HS-5 (cell line): ENCODE measurements at places on chromosomes 3 and 15.

GRCh38 chr3:72463083-72463482 lies 385.2 kb downstream of the SHQ1 start:
- DNase-seq: no peak

- DNase-seq: no peak
These were observed 35.8 kb downstream of the MYO9A start for GRCh38 chr15:72082176-72082575.

GRCh38 chr15:60254416-60254815 lies 143.4 kb downstream of the ANXA2 start:
- DNase-seq: no peak

GRCh38 chr3:58580826-58581327 lies 3.7 kb upstream of the FAM107A start:
- DNase-seq: no peak

DNA sequence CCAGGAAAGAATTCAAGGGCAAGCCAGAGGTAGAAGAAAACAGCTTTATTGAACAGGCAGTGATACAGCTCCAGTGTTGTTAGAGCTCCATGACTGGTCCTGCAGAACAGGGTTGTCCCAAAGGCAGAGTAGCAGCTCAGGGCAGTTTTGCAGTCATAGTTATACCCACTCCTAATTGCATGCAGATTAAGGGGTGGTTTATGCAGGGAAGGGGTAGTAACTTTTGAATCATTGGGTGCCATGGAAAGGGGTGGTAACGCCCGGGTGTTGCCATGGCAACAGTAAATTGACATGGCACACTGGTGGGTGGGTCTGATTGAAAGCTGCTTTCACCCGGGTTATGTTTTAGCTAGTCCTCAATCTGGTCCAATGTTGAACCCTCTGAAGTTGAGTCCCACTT lies 9.7 kb upstream of the RAB6B start:
- DNase-seq: no peak

- DNase-seq: no peak
These were observed 11.6 kb upstream of the TTC14 start for GRCh38 chr3:180590396-180590795.

DNA sequence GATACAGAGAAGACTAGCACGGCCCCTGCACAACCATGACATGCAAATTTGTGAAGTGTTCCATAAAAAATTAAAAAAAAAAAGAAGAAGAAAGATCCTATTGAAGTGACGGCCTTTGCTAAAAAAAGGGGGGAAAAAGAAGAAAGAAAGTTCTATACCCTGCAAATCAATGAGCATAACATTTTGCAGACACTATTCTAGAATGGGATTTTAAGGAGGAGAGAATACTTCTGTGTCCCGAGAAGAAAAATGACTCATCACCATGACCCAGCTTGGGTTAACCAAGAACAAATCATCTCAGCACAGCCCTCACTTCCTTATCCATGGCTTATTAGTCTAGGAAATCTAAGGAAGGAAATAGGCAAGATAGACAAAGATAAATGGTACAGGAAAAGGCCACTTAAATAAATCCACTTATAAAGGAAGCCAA lies 7.4 kb upstream of the SH3BP5 start:
- DNase-seq: no peak

- DNase-seq: no peak
These were observed 338.8 kb upstream of the DNAJC19 start for GRCh38 chr3:181328346-181328745.

DNA sequence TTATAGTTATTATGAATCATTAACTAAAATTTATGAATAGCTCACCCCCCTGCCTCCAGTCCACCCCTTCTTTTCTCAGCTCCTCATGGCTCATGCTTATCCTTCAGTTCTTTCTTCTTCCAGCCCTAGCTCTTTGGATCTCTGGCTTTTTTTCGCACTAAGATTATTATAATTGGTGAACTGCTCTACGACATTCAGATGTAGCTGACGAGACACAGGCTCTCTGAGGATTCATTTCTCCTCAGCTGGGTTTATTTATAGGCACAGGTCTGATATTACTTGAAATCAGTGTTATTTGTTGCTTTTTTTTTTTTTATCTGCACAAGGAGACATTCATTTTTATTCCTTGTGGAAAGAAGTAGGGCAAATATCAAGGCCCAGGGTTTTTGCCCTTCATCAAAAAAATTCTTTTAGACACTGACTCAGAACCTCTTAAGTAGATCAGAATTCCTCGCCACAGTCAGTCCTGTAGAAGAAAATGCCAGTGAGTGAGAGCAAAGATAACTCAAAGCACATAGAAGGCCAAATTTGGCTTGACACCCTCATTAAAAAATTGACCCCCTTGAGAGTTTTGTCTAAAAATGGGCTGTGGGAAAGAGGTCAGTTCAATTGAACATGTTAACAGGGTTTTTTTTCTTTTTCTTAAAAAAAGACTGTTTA lies 106.6 kb downstream of the MYH15 start:
- DNase-seq: no peak

DNA sequence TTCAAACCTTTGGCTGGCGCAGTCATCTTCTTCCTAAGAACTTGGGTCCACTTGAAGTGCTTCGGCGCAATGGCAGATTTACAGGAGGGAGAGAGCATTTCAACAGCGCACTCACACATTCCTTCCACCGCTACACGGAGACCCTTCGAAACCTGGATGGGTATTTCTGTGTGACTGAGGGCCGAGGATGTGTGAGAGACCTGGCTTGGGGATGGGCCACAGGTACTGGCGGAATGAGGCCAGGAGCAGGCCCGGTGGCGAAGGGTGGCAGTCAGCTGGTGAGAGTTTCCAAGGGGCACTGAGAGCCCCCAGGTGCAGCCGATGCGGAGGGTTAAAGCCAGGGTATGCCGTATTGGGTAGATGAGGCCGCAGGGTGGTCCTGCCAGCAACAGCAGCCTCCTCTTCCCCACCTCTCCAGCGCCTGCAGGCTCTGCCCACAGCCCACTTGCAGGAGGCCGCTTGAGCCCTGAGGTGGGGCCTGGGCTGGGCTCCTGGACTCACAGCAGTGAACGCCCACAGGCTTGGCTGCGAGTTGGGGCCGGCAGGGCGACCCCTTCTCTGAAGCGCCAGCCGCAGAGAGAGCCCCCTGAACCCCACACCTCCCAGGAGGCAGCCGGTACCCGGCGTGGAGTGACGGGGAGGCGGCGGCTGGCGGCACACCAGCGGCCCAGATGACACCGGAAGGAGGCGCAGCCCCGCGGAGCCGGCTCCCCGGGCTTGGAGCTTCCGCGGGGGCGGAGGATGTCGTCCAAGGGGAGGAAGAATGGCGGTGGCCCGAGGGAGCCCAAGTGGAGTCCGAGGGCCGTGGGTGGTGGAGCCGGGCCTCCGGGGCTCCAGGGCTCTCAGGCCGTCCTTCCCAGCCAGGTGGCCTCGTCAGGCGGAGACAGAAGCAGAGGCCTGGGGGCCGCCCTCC lies 166.5 kb downstream of the NSMCE3 start:
- DNase-seq: no peak

- no peak for DNase-seq
These were observed 2.3 kb upstream of the CYP11A1 start for GRCh38 chr15:74369756-74370155.

- no peak for DNase-seq
These were observed 256.2 kb downstream of the NLGN1 start for GRCh38 chr3:173653781-173654180.

DNA sequence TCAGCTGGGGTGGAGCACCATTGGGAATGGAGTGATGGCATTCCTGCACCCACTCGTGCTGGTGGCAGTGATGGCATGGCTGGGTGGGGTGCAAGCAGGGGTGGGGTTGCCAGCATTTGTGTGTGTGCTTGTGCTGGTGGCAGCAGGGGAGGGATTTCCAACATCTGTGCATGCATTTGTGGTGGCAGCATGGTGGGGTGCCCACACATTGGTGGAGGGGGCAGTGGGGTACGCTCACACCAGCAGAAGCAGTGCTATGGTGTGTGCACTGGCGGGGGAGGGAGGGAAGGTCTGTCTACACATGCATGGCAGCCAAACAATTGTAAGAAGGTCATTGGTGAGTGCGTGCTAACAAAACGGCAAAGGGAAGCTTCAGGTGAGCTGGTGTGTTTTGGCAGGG lies 76.7 kb upstream of the NUDT16 start:
- no peak for DNase-seq

DNA sequence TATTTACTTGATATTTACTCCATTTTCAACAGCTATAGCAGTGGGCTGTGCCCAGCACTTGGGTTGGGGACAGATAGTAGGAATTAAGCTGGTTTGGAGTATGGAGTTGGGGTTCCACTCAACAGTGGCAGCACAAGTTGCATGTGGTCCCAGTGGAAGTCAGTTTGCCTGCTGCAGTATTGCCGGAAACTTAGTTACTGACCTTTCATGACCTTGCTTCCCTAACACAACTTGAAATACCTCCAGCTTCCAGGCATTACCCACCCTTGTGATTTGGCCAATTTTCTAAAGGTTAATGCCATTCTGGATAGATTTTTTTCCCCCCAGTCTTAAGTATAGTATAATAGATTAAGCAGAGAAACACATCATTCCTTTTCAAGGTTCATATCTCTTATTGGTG lies 68.0 kb downstream of the BBX start:
- no peak for DNase-seq

GRCh38 chr15:67074886-67075229 lies 9.5 kb downstream of the SMAD3 start:
- no peak for DNase-seq

DNA sequence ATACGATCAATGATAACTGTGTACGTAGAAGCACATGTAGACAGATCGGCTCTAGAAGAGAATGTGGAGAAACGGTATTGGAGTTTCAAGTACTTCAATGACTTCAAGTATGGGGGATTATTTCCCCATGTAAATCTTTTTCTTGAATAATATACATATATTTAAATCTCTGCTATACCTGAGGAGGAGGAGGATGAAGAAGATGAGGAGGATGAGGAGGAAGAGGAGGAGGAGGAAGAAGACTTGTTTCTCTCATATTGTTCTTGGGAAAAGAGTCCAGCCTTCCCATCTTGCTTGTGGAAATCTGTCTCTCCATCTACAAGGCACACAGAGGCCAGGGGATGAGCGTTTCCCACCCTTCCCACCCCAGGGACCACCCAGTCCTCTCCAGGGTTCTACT lies 10.6 kb downstream of the TMEM40 start:
- no peak for DNase-seq

DNA sequence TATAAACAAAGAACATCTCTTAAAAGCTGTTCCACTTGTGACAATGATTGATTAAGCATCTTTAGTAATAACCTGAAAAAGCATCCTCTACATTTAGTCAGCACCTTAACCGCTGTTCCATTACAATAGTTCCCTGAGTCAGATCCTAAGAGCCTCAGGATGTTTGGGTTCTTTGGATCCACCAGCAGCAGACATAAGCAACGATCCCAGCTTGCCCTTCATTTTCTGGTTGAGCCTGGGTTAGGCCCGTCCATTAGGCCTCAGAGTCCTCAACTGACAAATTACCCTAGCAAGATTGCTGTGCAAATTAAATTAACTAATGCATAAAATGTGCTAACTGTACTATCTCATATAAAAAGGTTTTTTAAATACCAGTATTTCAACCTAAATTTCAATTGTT lies 42.3 kb upstream of the ROBO1 start:
- DNase-seq: no peak

DNA sequence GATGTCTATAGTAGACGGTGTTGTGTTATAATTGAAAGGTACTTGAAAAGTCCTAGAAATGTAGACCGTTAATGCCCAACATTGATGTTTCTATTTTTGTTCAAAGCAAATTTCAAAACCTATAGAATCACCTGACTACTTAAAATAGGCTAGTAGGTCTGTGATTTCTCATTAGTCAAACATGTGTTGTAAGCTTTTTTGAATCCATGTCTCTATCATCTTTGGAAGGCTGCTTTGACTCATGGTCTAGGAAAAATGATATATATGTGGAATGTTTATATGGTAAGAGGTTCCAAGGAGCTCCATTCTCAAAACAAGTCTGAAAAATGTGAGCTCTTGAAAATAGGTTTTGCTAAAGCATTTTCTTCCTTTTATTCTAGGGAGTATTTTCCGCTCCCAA lies 375.3 kb downstream of the LPP start:
- no peak for DNase-seq

- no peak for DNase-seq
These were observed 26.1 kb downstream of the CAPN3 start for GRCh38 chr15:42385206-42385979.

DNA sequence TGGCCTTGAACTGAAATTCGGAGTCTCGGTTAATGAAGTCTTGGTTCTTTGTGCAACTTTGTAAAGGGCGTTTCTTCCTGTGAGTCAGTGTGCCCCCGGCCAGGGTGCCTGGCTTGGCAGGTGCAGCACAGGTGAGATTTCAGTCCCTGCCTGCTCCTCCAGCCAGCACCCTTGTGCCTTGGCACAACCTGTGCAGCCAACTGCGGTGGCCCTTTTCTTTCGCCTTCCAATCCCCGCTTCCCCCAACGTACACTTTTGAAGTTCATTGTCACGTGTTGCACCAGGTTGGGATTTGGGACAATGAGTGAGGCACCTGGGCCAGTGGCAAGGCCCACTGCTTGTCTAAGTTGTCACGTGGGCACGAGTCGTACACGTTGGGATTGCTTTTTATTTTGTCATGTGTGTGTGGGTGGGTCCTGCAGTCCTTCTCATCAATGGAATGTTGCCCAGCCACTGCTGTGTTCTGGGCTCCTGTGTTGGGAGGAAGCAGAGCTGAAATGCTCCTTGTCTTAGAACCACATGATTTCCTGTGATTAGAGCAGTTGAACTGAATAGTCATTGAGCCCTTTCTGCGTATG lies 242.9 kb upstream of the BHLHE40 start:
- no peak for DNase-seq

GRCh38 chr3:42721690-42722089 lies 19.1 kb upstream of the HHATL start:
- DNase-seq: no peak

DNA sequence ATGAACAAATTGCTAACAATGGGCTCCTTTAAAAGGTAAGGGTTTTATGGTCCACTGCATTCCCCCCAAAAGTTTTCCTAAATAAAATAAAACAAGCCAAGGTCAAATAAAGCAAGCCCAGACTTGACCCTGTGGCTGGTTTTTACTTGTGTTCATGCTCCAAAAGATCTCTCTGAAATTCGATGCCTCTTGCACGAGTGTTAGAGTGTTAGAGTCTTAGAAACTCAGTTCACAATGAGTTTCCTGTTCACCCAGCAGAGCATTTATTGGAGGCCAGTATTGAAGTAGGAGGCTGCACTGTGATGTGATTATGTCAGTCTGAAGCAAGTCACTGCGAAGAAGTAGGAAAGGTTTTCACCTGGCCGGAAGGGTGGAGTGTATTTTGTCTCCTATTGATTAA lies 59.9 kb upstream of the LRTM1 start:
- no peak for DNase-seq

GRCh38 chr3:109070211-109070610 lies 47.7 kb downstream of the MORC1 start:
- DNase-seq: no peak

- no peak for DNase-seq
These were observed 89.3 kb downstream of the CCNL1 start for GRCh38 chr3:157070678-157070999.

- DNase-seq: no peak
These were observed 22.4 kb downstream of the B3GNT5 start for GRCh38 chr3:183275418-183275817.

- no peak for DNase-seq
These were observed 4.3 kb downstream of the SNX33 start for GRCh38 chr15:75651810-75652543.
